ENCODE measurements at places on chromosomes 6 and 20.
A peak's percentile ranks its signal among the peaks of the same experiment; 100 is the strongest.

DNA sequence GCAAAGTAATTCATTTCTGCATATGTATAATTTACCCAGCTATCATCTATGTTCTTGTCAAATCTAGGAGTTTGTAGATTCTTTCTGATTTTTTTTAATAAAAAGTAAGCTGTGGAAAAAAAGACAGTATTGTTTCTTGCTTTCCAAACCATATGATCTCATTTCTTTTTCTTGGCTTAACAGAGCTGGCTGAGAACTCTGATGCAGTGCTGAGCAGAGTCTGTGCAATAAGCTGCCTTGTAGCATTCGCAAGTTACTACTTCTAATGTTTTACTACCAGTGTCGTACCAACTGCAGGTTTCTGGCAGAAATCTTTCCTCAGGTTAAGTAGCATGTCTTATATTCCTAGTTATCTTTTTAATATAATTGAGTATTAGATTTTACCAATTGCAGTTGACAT, 15.6 kb downstream of the RRBP1 start:
- no peak for DNase-seq

GRCh38 chr6:143561105-143561704, 49.7 kb upstream of the FUCA2 start:
- DNase-seq = no peak

GRCh38 chr6:10720265-10720959, 2.5 kb upstream of the TMEM14C start:
- DNase-seq = no peak

DNA sequence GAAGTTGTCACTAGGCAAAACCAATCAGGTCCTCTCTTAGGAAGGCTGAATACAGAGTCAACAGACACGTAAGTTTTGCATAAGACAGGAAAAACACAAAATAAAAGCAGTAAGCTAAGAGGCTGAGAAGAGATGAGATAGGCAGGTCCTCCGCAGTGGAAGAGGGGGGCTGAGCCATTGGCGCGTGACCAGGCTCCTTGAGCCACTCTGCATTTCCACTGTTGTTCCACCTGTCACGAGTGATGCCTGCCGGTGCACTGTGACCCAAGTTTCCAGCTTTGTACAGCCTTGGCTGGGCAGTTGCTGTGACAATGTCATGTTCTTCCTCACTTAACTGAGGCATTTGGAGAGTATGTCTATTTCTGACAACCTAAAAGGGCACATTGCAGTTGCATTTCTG, 58.6 kb downstream of the NUDT3 start:
- no peak for DNase-seq

- DNase-seq = no peak
Observed at GRCh38 chr20:53708129-53708968, 114.7 kb upstream of the ZNF217 start.

DNA sequence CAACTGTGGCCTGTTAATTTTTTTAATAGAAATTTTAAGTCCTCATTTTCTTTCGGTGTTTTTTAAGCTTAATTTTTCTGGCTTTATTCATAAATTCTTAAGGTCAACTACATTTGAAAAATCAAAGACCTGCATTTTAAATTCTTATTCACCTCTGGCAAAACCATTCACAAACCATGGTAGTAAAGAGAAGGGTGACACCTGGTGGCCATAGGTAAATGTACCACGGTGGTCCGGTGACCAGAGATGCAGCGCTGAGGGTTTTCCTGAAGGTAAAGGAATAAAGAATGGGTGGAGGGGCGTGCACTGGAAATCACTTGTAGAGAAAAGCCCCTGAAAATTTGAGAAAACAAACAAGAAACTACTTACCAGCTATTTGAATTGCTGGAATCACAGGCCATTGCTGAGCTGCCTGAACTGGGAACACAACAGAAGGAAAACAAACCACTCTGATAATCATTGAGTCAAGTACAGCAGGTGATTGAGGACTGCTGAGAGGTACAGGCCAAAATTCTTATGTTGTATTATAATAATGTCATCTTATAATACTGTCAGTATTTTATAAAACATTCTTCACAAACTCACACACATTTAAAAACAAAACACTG, 10.1 kb downstream of the HFE start:
- DNase-seq = no peak

- DNase-seq = no peak
Observed at GRCh38 chr6:22149096-22149495, 147.7 kb downstream of the PRL start.

DNA sequence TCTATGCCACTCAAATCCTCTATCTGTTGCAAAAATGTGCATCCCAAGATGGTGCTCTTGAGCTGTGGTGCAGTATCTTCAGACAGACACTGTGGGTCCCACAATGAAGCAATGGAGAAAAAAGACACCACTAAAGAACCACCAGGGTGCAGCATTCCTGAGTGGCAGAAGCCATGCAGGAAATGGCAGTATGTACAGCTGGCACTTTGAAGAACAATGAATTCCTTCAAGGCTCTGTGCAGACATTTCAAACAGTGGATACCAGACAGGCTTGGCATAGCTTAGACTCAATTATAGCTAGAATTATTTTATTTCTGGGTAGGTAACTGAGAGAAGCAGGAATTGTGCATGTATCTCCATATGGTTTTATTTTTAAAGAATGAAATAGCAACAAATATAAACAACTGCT, 24.0 kb upstream of the HDAC2 start:
- peak; percentile 80 for DNase-seq

DNA sequence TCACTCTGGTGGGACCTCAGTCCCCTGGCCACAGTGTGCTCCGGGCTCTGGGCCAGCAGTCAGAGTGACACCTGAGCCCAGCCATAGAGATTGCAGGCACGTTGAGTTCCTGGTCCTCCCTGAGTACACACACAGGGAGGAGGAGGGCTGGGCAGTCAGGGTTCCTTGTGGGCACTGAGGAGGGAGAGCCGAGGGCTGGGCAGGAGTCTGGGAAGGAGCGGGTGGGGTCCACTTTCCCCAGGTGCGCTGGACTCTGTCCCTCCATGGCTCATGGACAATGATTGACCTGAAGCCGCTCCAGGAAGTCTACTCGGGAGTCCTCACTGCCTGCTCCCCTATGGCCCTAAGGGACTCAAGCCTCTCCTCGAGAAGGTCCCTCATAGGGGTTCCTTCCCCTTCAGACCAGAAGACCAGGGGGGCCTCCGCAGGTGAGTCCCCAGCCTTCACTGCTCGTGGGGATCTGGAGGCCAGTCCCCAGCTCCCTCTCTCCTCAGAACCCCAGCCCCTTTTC, 1.1 kb downstream of the SLC44A4 start:
- no peak for DNase-seq

DNA sequence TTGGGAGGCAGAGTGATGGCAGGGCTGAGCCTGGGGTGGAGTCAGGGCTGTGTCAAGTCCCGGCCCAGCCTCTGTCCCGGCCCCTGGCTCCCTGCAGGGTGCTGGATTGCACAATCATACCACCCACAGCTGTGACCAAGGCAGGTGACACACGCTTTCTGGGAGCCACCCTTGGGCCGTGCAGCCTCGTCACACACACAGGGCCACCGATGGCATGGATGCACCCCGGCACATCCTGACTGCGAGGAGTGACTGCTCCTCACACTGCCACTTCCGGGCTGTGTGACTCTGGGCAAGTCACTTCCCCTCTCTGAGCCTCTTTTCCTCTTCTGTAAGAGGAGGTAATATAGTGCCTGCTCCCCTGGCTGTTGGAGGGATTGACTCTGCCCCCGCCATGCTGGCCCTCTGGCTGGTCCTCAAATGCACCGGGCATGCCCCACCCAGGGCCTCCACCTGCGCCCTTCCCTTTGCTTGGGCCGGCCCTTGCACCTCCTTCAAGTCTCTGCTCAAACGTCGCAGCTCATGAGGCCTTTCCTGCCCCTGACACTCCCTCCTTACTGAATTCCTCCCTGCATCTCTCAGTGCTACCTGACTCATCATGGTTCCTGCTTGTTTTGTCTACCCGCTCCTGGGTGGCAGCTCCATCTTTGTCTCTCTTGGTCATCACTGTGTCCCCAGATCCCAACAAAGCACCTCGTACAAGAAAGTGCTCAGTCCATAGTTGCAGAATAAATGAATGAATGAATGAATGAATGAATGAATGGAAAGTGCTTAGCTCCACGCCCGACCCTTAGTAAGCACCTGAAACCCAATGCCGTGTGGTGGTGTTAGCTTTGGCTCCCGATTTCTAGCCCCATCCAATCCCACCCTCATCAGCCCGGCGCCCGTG, 93.5 kb downstream of the CEBPB start:
- no peak for DNase-seq

- no peak for DNase-seq
Observed at GRCh38 chr20:64050261-64051032, 1.0 kb upstream of the SOX18 start.

DNA sequence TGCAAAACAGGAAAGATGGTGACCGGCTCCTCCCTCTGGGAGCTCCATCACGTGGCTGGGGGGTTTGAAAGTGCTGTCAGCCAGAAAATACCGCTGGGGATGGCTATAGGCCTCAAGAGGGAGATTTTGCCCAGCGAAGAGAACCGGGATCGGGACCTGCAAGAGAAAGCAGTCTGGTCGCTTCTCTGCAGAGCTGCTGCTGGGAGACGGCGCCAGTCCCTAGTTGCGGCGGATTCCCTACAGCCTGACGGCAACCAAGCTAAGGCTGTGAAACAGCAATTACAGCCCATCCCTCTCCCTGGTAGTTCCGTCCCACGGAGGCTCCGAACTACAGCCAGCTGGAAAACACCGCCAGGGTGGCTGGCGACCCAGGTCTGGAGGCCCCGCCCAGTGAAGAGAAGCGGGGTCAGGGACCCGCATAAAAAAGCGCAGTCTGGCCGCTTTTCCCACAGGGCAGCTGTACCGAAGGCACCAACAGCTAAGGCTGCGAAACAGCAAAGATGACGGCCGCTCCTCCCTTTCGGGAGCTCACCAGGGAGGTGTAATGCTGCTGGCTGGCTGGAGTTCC, 238.1 kb upstream of the IRAK1BP1 start:
- no peak for DNase-seq
